LNCaP clone FGC (cell line): ENCODE measurements at places on chromosomes 12 and 14.

GRCh38 chr14:99700379-99700778, 16.3 kb downstream of the CYP46A1 start:
- DNase-seq, result no peak

- DNase-seq, result no peak
Measured at GRCh38 chr14:73796893-73797542, 54.6 kb upstream of the PTGR2 start.

GRCh38 chr12:89514751-89515150, 9.8 kb downstream of the GALNT4 start:
- DNase-seq, result no peak

GRCh38 chr14:92719421-92719820, 29.0 kb downstream of the LGMN start:
- DNase-seq, result no peak

DNA sequence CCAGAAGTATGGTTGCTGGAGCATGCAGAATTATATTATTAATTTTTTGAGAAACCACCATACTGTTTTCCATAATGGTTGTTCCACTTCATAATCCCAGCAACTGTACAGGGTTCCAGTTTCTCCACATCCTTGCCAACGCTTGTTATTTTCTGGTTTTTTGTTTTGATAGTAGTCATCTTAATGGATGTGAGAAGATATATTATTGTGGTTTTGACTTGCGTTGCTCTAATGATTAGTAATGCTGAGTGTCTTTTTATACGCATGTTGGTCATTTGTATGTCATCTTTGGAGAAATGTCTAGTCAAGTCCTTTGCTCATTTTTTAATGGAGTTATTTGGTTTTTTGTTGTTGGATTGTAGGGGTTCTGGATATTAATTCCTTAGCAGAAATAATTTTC, 58.1 kb downstream of the DAAM1 start:
- DNase-seq, result no peak

- no peak for DNase-seq
Measured at GRCh38 chr14:50479041-50479440, 53.3 kb downstream of the MAP4K5 start.

- DNase-seq, result peak; percentile 87
Measured at GRCh38 chr14:79278798-79279644, 932.3 kb downstream of the DIO2 start.

- DNase-seq, result no peak
Measured at GRCh38 chr12:59570145-59570544, 25.7 kb upstream of the SLC16A7 start.

DNA sequence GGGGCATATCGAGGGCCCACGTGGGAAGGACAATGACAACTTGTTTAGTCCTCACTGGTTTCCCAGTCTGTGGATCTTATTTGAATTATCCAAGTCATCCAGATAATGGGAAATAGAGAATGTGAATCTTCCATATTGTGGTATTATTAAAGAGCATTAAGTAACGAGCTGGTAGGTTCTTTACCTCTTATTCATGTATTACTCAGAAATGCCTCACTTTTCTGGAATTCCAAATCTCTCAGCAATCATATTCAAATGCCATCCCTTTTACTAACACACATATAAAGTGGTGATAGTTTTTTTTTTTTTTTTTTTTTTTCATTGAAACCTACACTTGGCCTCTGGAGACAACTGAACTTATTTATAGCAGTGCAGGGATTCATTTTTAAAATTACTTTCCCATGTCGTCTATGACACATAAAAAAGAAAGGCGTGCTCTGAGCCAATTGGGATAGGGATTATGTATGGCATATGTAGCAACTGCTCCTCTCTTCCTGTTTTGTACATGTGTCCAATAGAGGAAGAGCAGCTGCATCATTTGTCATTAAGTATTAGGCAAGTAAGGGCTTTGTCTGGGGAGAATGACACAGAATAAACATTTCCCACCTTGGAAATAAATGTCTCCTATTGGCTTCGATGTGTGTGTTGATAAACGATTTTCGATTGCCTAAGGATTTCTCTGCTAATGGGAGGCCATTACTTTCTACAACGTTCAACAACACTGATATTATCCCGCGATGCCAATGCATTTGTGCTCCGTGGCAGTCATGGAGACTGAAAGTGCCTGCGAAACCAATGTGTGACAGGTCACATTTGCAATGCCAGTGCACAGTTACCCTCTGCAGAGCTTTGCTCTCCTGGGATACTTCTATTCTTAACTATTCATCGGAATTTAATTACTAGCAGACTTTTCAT, 78.6 kb upstream of the IFNG-AS1 start:
- no peak for DNase-seq

DNA sequence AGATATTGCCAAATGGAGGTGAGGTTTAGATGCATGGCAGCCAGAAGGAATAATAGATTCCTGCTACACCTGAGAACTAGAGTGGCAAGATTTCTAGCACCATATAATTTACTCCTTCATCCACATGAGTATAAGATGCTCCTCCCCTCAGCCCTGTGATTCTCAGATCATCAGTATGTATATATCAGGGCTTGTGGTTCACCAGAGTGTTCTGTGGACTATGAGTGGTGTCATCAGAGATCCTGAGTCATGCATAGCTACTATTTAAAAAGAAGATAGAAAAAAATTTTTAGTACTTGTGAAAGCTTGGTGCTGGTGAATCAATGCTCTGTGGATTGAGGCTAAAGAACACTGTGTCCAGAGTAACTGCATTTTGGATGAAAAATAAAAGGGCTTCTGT, 285.9 kb downstream of the BMP4 start:
- no peak for DNase-seq

- DNase-seq, result no peak
Measured at GRCh38 chr12:92938018-92938417, 8.9 kb upstream of the EEA1 start.

DNA sequence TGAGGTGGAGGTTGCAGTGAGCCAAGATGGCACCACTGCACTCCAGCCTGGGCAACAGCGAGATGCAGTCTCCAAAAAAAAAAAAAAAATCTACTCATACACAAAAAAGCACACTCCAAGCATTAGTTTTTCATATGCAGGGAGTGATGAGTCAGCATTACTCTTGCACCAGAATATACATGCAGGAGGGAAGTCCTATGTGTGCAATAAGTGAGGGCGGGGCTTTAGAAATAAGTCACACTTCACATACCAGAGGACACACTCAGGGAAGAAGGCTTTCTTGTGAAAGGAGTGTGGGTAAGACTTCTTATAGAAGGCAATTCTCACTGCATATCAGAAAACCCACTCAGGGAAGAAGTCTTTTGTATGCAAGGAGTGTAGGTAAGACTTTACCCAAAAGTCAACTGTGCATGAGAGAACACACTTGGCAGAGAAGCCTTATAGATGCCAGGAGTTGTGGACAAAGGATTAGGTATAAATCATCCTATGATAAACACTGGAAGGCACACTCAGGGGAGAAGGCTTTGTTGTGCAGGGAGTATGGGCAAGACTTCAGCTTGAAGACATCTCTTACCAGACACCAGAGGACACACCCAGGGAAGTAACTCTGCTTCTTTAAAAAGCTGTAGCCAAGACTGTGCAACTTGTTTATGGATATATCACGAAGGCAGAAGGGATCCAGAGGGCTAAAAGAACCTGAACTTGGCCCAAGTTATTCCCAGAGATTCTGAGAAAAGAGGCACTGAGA, 50.5 kb downstream of the ATF7 start:
- DNase-seq, result no peak

DNA sequence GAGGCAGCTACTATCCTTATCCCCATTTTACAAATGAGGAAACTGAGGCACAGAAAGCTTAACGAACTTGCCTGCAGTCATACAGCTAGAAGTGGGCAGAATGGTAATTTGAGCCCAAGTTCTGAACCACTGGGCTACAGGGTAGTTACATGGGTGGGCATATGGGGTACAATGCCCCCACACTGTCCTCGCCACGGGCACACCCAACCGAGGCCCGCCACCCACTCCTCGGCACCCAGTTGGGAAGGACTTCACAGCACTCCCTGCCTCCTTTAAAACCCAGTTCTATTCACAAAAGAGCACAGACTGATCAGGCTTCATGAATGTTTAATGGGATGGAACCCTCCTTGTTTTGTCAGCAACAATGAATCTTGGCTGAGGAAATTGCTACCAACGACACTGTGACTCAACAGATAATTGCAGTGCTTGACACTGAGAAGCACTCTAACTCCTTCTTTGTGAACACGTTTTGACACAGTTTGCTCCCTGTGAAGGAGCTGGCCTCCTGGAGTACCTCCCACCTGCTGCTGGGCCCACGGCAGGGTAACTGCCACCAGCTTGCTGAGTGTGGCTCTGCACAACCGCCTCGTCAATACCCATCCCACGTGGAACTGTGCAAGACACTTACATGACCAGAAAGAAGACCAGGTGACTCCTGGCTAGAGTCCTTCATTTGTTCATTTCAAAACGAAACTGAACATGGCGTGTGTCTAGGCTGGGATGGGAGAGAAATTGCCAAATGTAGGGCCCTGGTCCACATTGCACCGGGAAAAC, 63.5 kb downstream of the CLMN start:
- no peak for DNase-seq

- DNase-seq, result no peak
Measured at GRCh38 chr12:96431067-96431466, 30.8 kb upstream of the CDK17 start.

- no peak for DNase-seq
Measured at GRCh38 chr14:55327179-55327578, 56.0 kb downstream of the FBXO34 start.

DNA sequence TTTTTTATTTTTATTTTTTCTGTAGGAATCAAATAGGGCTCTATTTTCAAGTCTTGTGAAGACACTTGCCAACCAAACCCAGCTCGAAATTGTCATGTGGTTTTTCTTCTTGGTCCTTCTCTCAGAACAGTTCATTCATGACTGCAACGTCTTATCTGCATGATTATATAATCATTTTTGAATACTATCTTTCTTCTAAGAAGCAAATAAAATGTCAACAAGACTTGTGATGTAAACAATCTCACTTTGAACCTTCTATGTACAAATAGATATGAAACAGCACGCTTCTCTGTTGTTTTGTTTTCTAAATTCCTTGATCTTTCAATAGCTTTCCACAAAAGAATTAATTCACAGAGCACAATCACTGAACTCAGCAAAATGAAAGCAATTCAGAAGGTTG, 320.7 kb downstream of the SOX5 start:
- DNase-seq, result no peak

DNA sequence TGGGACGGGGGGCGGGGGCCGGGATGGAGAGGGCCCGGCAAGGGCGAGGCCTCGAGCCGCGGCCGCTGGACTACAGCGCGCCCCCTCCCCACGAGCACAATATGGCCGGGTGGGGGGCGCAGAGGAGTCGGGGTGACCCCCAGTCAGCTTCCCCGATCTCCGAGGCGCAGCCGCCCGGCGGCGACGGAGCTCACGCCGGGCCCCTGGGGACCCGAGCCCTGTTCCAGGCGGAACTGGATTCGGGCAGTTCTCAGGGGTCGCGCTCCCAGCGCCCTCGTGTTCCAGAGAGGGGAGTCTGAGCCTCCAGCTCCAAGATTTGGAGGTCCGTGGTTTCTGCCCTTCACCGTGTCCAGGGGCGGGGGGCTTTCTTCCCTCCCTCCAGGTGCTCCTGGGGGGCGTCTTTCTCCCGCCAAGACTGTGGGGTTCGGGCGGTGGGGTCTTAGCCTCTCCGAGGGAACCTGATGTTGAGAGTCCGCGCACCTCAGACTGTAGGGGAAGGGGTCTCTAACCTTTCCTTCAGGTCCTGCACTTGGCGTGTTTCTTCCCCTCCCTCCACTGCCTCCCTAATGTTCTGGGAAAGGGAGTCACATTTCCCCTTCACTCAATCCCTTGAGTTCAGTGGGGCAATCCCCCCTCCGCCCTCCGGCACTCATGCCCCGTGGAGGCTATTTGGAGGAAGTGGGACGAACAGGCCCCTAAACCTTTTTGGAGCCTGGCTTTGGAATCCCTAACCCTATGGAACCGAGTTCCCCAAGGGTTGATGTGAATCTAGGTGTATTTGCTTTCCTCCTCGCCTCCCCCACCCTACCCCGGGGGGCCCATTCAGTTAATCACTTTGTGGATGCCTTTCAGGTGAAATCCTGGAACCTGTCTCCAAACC, 584 bp downstream of the ACVR1B start:
- no peak for DNase-seq

DNA sequence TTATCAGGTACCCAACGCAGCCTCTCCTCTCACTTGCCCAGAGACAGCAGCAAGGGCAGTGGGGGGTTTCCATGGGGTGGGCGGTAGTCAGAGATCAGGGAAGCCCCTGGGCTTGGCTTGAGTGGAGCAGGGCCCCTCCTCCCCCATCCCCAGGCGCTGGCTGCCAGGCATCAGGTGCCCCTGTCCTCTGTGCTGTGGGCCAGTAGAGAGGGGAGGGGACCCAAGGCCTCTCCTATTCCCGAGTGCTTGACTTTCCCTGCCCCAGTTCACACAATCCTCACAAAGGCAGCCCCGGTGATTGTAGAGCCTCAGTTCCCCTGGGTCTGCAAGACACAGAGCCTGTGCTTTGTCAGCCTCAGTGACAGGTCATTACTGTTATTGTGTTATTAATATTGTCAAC, 57.7 kb downstream of the MVK start:
- no peak for DNase-seq

DNA sequence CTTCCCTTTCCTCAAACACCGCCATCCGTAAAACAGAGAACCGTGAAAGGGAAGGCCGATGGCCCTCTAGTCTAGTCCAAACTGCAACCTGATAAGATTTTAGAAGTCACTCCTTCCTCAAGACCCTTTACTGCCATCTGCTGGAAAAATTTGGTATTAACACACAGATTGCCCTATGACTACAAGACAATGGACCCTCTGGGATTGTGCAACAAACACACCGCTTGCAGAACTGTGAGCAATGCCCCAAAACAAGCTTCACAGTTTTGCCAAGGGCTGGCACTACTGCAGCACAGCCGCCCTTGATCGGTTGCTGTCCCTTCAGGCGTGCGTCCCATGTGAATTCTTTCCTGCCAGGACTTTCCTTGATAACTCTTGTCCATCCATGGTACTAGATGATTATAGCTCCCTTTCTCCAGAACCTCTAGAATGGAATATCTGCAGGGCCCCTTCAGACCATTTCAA, 23.1 kb downstream of the LLPH start:
- peak; percentile 62 for DNase-seq

DNA sequence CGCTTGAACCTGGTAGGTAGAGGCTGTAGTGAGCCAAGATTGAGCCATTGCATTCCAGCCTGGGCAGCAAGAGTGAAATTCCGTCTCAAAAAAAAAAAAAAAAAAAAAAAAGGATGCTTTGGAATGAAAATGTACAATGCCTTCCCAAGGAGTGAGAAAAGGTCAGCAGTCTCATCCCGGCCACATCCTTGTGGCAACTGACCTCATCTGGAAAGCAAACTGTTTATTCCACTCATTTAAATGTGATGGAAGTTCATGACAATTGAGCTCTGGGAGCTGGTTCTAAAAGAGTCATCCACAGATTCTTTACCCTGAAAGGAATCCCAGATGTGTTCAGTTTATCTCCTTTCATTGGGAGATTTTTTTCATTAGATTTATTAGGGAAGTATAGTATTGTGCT, 19.4 kb upstream of the LIMA1 start:
- no peak for DNase-seq
